ENCODE measurements at places on chromosomes 6 and 20.

GRCh38 chr6:110620065-110620464 is 143.7 kb upstream of the SLC22A16 start:
- DNase-seq, result no peak

- DNase-seq, result no peak
These were observed 148.1 kb upstream of the MYLIP start for GRCh38 chr6:15980801-15981200.

DNA sequence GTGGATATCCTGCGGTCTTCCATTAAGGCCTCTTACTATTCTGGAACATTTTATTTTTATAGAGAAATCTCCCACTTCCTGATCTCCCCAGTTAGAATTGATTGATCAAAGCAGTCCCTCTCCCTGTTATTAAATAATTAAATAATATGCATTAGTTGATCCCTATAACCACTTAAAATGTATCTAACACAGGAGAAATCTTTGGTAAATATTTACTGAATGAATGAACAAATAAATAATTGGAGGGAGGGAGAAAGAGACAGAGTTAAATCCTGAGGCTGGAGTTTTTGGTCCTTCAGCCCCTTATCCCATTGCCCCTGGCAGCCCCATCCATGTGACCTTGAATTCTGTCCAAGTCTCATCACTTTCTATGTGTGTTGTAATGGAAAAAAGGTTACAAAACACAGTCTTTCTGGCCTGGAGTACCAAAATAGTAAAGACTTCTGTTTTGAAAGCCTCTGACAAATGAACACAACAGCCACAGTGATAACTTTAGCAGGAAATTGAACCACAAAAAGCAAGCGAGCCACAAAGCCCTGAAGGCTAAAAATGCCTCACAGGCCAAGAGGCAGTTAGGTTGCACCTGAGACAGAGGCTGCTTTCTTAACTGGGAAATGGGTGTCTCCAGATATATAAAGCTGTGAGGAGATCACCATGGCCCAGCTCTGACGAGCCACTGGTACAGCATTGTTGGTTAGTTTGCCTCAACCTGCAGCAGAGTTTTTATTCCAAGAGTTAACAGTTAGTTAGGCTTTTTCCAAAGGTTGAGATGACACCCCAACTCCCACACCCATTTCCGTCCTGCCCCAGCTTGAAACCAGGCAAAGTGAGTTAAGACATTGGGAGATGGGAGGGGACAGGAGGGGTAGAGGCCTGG is 11.3 kb downstream of the NT5E start:
- DNase-seq, result no peak

DNA sequence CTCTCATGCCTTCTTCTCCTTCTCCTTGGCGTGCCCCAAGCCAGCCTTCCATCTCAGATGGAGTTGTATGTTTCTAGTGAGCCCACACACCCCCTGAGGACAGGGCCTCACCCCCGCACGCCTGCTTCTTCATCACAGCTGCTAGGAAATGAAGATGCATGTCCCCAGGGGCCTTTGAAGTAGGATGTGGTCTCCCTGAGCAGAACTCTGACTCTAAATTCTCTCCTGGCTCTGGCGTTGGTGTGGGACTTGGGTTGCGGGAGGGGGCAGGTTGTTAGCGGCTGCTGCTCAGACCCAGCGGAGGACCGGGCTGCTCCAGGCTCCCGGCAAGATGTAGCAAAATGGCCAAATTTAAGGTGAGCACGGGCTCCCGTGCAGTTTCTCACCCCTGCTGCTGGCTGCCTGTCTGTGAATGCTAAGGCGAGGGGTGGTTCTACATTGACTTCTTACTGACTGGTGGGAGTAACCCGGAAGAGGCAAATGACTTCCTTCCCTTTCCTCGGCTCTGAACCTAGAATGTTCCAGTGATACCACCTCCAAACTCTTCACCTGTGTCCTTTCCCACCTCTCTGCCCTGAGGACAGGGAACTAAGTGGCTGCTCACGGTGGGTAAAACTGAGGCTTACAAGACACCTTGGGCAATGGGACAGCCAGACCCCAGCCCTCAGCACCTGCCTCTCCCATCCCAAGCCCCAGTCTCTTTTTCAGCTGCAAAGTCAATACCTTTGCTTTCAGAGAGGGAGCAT is 8.8 kb downstream of the SYNJ2 start:
- no peak for DNase-seq

DNA sequence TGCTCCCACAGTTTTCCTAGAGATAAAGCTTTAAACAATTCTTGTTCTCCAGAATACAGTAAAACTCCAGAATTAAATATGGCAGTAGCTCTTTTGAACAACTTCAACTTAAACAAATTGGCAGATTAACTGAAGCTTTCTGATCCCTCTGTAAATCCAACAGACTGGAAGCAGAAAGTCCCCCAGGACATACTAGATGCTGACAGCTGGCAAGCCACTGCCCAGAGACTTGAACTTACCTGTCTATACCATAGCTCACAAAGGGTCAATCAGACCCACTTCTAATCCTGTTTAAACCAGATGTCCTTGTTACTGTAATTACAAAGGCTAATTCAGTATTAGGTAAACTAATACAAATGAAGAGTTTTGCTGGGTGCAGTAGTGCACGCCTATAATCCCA is 12.3 kb downstream of the GPLD1 start:
- DNase-seq, result no peak

DNA sequence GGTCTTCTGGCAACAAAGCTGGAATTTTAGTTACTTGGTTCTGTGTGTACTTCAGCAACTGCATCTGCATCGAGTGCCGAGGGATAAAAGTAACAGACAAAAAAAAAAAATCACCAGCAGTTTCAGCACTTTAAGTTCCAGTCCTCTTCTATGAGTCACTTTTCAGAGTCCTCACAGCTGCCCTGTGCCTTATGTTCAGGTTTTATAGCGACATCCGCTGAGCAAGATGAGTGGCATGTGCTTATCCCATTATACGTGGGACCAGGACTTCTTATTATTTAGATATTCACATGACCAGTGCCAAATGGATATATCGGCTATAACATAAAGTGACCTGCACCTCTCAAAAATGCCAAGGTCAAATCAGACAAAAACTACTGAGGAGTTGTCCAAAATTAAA is 242.9 kb downstream of the FOXA2 start:
- DNase-seq, result no peak

DNA sequence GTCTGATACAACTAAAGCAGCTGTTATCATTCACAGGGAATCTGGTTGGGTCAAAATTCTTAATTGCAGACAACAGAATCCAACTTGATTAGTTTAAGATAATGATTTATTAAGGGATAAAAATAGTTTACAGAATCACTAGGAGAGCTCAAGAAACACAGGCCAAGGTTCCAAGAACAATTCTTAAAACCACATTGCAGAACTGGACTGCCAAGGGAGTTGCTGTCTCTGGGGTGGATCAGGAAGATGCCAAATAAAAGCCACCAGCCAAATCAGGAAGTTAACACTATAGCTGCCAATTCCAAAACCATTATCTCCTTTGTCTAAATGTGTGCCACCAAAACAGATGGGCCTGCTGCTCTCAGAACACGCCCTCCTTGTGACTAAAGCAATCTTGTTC is 53.7 kb downstream of the NUDT3 start:
- no peak for DNase-seq

DNA sequence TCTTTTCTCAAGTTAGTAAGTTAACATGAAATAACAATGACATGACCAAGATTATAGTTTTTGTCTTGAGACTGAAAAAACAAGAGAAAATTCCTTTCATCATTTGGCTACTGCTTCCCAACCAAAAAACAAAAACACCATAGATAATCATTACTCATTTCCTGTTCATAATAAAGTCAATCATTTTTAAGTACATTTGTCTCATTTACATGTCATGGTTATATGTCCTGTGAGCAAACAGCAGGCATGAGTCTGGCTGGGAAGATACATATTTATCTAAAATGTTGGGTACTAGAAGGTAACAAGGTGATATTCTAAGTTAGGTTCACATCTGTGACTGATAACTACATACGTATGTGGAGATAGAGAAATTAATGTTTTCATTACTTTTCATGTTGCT is 180.5 kb downstream of the ISM1 start:
- no peak for DNase-seq

GRCh38 chr20:21126581-21126870 is 644 bp downstream of the KIZ start:
- DNase-seq, result no peak

- peak; percentile 56 for DNase-seq
These were observed 14.7 kb upstream of the ASXL1 start for GRCh38 chr20:32343439-32343838.

- DNase-seq, result no peak
These were observed 29.7 kb upstream of the EXOC2 start for GRCh38 chr6:722608-723007.

- no peak for DNase-seq
These were observed 184.4 kb downstream of the PRL start for GRCh38 chr6:22112461-22112860.

- DNase-seq, result no peak
These were observed 92.4 kb downstream of the COL9A1 start for GRCh38 chr6:70210462-70210861.

DNA sequence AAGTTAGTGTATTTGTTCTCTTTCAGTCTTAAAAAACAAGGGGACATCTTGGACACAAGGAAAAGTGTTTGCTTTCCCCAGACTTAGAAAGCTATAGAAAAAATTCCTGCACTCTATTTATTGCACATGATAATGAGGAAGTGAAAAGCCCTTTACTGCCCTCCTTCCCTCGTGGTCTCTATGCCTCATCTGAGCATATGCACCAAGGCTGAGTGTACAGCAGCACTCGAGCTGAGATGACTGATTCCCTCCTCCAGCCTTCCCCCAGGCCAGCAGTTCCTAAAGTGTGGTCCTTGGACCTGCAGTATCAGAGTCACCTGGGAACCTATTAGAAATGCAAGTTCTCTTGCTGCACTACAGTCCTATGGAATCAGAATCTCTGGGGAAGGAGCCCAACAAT is 14.3 kb upstream of the LAMP5 start:
- DNase-seq, result no peak

DNA sequence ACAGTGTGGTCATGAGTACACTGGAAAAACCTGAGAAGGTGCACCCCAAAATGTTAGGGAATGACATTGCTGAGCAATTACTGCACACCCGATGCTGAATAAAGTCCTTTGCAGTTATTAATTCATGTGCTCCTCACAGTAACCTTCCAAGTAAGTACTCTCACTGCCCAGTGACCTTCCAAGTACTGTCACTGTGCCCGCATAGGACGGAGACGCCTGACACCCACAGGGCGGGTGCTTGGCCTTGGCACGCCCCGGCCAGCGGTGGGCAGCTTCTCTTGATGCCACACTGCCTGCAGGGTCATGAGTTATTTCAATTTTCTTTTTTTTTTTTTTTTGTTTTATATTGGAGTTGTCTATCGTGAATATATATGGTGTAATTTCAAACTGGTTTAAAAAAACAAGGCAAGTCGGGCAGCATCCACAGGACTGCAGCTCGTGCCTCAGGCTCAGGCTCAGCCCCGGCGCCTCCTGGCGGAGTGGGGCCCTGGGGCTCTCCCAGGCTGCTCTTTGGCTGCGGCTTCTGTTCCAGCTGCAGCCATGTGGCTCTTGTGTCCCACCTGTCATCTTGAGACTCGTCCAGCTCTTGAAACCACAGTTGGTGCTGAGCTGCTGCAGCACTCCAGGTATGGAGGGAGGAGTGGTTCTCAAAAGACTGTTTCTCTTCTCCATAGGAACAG is 27.0 kb downstream of the PNLDC1 start:
- DNase-seq, result no peak

- DNase-seq, result no peak
These were observed 175.7 kb upstream of the SNX9 start for GRCh38 chr6:157647261-157647915.

- no peak for DNase-seq
These were observed 9.6 kb downstream of the CD24 start for GRCh38 chr6:106964954-106965353.

- no peak for DNase-seq
These were observed 20.2 kb downstream of the STAU1 start for GRCh38 chr20:49167811-49168507.

DNA sequence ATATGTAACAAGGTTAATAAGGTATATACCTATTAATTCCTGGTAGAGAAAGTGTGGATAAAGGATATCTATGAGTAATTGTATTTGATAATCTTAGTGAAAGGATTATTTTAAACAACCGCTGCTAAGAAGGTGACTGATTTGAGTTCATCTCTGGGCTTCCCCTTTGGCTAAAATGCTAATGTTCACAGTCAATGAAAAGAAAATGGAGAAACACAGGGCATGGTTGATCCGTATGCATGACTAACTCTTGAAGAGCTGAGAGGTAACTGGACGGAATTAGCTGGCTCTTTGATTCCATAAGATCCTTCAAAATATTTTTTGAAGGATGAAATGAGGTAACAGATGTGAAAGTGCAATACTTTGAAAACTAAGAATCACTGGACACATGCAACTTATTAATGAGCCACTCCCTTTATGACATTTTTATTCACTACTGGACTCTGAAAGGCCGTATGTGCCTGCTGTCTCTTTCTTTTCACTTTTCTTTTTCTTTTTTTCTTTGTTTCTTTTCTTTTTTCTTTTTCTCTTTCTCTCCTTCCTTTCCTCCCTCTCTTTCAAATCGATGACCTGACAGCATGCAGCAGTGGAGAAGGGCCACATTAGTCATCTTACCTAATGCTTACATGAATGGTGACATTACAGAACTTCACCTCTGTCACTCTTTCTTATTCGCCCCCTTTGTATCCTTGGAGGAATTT is 464.6 kb downstream of the CDKAL1 start:
- DNase-seq, result no peak

DNA sequence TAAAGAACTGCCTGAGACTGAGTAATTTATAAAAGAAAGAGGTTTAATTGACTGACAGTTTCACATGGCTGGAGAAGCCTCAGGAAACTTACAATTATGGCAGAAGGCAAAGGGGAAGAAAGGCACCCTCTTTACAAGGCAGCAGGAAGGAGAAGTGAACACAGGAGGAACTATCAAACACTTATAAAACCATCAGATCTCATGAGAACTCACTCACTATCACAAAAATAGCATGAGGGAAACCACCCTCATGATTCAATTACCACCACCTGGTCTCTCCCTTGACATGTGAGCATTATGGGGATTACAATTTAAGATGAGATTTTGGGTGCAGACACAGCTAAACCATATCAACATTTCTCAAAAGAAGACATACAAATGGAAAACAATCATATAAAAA is 266.3 kb downstream of the EPM2A start:
- DNase-seq, result no peak

DNA sequence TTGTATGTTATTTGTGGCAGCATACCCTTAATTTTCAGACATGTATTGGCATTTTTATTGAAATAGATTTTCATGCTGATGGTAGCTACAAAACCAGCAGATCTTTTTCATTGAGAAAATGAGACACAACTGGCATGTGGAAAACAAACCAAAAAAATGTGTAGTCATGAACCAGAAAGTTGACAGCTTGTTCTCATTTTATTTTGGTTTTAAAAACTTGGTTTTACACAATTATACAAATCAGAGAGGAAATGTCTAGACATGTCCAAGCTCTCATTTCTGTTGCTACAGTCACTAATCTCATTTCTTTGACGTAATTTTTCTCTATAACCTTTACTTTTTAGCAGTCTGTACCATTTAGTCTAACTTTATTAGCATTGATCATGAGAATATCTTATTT is 85.4 kb downstream of the GRIK2 start:
- DNase-seq, result no peak

DNA sequence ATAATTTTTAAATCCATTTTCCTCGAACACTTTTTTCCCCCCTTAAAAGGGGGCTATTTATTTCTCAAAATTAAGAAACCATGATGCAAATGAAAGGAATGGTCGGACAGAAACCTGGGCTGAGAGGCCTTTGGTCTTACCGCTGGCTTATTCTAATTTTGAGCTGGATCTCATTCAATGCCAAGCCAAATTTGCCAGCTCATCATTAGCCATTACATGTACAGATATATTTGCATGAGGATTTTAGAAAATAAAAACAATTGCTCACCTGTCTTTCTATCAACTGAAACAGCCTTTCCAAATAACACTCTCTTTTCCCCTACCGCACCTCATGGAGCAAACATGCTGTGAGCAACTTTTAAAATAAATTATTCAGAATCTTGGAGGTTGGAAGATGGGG is 219.5 kb upstream of the DTNBP1 start:
- DNase-seq, result no peak
